ENCODE measurements at places on chromosomes 16 and 17.

GRCh38 chr16:84844559-84845495 is 25.0 kb downstream of the CRISPLD2 start:
- DNase-seq: no peak

- DNase-seq: peak; percentile 77
Measured at GRCh38 chr16:4529085-4530060, 9.2 kb downstream of the CDIP1 start.

DNA sequence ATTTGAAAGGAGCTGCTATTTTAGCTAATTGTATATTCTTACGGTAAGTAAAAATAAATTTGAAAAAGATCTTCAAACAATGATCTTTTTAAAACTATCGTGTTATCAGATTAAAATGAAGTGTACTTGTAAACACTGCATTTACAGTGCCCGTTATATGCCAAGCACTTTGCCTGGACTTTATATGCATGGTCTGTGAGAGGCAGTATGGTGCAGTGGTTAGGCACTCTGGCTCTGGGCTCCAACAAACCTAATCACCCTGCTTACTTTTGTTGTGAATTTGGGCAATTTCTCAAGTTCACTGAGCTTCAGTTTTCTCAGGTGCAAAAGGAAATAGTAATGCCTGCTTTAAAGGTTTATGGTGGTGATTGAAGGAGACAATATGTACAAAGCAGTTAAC is 1.4 kb downstream of the PMP22 start:
- no peak for DNase-seq

DNA sequence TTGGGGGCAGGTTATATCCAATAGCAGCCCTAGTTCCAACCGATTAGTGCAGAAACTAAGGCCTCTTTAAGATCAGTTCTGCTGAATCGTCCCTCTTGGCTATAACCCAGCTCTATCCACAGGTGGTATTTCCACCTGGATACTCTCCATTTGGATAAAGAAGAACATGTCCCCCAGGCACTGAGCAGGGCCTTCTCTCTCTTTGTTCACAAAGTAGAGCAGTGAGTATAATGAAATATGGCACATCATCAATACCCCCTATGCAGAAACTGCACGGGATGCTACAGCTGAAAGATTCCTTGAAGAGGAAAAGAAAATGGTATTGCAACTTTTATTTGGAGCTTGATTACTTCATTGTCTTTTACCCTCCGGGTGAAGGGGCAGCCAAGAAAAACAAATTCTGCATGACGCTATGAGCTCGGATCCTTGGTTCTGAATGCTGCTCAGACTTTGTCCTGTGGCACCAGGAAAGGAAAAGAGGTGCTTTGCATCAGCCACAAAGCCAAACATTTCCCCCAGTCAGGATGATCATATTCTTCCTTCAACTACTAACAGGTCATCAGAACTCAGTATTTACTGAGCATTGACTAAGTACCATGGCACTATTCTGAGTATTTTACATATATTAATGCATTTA is 399.7 kb downstream of the NPIPA8 start:
- no peak for DNase-seq

- DNase-seq: no peak
Measured at GRCh38 chr17:44132275-44132821, 8.9 kb upstream of the HDAC5 start.

DNA sequence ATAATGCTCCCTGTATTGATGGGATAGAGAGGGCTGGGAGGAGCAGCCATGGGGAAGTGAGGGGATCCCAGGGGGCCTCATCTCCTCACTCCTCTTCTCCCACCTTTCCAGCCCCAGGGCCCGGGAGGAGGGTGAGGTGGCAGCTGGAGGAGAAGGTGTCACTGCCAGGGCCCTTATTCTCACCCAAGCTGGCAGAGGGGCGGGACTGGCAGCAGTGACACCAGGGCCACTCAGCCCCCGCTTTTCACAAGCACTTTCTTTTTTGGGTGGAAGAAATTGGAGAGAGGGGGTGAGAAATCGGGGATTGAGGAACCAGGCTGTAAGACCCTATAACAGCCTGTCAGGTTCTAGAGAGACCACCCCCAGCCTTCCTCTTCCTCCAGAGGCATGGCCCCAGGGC is 2.4 kb upstream of the TBX21 start:
- no peak for DNase-seq

GRCh38 chr17:17435323-17435722 is 41.5 kb upstream of the MED9 start:
- DNase-seq: peak; percentile 77

GRCh38 chr17:36461330-36462110 is 25.0 kb upstream of the ZNHIT3 start:
- DNase-seq: no peak

DNA sequence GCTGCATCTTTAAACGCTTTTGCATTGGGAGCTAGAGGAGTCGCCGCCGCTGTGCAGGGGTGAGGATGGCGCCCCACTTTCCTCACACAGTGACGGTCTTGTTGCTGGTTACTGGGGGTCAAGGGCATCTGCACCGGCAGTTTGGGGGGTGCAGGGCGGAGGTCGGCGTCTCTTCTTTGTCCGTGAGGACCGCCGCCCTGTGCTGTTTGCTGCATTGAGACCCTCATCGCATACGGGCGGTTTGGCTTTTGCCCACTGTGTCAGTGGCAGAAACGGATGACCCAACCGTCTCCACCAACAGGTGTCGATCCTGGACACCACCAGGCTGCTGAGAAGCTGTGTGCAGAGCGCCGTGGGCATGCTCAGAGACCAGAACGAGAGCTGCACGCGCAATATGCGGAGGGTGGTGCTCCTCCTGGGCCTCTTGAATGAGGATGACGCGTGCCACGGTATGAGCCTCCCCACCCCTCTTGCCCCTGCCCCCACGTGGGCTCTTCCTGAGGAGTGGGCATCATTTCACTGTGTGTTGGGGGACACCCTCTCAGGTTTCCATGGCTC is 61.2 kb upstream of the ENDOV start:
- no peak for DNase-seq

- no peak for DNase-seq
Measured at GRCh38 chr17:61459142-61459809, 7.1 kb downstream of the TBX4 start.

- no peak for DNase-seq
Measured at GRCh38 chr17:9521062-9521461, 54.6 kb downstream of the STX8 start.

DNA sequence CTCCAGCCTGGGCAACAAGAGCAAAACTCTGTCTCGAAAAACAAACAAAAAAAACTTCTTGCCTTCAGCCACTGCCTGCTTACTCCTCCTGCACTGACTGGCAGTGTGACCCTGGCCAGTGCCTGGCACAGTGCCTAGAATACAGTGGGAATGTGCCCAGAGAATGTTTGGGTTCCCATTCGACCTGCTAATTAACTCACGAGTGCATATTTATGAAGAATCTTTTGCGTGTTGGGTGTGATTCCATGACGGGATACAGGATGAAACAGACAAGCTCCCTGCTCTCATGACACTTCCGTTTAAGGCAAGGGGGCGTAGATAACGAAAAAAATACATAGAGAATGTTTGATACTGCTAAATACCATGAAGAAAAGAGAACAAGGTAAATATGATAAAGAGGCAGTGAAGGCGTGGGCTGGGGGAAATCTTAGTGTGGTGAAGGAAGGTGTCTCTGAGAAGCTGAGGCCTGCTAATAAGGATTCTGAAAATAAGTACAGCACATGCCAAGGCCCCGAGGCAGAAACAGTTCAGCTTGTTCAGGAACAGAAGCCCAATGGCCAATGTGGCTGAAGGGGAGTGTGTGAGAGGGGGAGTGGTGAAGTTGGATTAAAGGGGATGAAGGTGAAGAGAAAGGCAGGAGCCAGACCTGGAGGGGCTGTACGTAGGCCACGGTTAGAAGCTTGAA is 4.3 kb downstream of the ABI3 start:
- DNase-seq: no peak
